ENCODE measurements at places on chromosomes 12 and 14.

DNA sequence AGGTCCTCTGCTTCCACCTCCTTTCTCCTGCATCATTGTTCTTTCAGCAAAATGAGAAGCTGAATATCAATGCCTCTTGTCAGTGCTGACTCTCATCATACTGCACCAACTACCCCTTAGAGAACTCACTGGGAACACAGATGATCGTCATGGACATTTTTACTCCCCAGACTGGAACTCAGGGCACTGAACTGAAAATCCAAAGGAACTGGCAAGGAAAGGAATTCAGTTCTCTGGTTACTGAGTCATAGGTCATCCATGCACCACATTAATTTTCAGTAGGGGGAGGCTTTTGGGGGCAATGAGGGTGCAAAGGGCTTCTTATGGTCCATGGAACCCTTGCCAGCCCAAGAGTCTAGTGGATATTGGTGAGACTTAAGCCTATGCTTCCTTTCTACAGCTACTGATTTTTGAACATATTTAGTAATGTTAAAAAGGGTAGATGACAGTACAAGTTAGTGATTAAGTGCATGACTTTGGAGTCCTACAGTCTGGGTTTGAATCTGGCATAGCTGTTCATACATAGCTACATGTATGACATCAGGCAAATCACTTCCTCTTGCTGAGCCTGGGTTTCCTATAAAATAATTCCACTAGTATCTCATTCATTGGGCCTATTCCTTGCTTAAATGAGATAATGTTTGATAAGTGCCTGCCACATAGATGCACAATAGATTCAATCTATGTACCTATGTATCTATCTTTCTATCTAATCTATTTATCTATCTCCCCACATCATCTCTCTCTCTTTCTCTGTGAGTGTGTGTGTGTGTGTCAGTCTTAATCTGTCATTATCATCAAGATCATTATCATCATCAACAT lies 29.2 kb downstream of the BBS10 start:
- no peak for DNase-seq

- DNase-seq: no peak
These were observed 152.1 kb downstream of the GALC start for GRCh38 chr14:87840906-87841305.

GRCh38 chr14:42523666-42524065 lies 917.0 kb downstream of the LRFN5 start:
- DNase-seq: no peak

GRCh38 chr12:75655315-75655806 lies 144.0 kb upstream of the KRR1 start:
- no peak for DNase-seq

GRCh38 chr14:78091361-78091760 lies 78.8 kb upstream of the NRXN3 start:
- DNase-seq: no peak

DNA sequence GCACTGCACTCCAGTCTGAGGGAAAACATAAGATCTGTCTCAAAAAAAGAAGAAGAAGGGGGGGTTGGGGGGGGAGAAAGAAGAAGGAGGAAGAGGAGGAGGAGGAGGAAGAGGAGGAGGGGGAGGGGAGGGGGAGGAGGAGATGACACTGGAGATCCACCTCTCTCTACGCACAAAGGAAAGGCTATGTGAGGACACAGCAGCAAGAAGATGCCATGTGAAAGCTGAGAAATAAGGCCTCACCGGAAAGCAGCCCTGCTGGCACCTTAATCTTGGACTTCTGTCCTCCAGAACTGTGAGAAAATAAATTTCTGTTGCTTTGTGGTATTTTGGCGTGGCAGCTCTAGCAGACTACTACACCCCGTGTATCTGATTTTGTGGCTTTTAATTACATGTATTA lies 477.9 kb downstream of the MED13L start:
- DNase-seq: no peak

- DNase-seq: no peak
These were observed 77.1 kb downstream of the RASSF9 start for GRCh38 chr12:85759091-85759490.

GRCh38 chr14:77848031-77848430 lies 48.1 kb downstream of the ADCK1 start:
- DNase-seq: no peak

- no peak for DNase-seq
These were observed 33.9 kb upstream of the NAV3 start for GRCh38 chr12:77796775-77797174.

GRCh38 chr12:64814432-64814831 lies 10.0 kb upstream of the TBC1D30 start:
- DNase-seq: no peak

- DNase-seq: no peak
These were observed 17.5 kb downstream of the MTRFR start for GRCh38 chr12:123250471-123251383.

DNA sequence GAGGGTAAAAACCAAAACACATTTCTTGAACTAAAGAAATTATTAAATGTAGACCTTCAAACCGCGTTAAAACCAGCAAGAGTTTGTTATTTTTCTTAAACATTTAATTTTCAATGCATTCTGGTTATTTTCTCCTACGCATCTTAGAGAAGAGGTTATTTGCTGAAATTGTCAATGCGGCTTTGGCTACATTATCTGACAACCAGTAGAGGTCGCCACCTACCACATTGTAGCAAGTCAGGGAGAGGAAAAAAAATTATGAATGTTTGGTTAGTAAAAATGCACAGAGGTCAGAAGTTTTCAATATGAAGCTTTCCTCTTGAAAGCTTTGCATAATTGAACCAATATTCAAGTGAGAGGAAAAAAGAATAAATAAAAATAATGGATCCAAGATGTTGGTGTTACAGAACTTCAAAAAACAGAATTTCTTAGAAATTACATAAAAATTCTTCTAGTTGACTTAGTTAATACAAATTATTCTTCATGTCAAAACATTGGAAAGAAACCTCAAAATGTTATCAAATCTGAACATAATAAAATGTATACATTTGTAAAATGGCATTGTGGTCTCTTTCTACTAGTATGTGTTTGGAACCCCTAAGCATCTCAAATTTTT lies 159.4 kb upstream of the TMTC2 start:
- no peak for DNase-seq

GRCh38 chr14:97544571-97544970 lies 747.4 kb downstream of the VRK1 start:
- no peak for DNase-seq

GRCh38 chr14:54794159-54794558 lies 108.5 kb downstream of the GCH1 start:
- DNase-seq: no peak

- DNase-seq: no peak
These were observed 65.1 kb downstream of the PLEKHG3 start for GRCh38 chr14:64769096-64770020.

DNA sequence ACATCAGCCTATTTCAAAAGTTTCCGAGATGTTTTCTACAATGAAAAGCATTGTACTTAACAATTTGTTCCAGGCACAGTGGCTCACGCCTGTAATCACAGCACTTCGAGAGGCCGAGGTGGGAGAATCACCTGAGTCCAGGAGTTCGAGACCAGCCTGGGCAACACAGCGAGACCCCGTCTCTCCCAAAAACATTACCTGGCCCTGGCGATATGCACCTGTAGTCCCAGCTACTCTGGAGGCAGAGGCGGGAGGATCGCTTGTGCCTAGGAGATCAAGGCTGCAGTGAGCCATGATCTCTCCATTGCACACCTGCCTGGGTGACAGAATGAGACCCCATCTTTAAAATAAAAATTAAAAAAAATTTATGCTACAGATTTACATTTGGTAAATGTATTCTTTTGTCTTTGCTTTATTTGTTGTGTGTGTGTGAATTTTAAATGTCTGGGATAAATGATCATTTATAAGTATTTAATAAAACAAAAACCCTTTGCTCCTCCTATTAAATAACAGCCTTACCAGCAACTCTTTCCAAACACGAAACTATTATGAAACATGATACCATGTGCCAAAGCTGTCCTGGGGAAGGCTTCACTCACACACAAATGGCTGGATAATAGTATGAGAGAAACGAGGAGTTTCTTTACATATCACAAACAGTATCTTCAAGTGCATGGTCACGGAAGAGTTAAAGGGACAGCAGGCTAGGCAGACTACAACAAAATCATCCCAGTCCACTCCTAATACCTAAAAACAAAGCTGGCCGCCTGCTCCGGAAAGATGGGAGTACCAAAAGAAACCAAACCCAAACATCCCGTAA lies 1.1 kb downstream of the ATXN3 start:
- DNase-seq: no peak

GRCh38 chr12:6666211-6666610 lies 3.3 kb upstream of the ING4 start:
- DNase-seq: no peak

- DNase-seq: no peak
These were observed 5.4 kb downstream of the AP1G2 start for GRCh38 chr14:23561873-23562821.

DNA sequence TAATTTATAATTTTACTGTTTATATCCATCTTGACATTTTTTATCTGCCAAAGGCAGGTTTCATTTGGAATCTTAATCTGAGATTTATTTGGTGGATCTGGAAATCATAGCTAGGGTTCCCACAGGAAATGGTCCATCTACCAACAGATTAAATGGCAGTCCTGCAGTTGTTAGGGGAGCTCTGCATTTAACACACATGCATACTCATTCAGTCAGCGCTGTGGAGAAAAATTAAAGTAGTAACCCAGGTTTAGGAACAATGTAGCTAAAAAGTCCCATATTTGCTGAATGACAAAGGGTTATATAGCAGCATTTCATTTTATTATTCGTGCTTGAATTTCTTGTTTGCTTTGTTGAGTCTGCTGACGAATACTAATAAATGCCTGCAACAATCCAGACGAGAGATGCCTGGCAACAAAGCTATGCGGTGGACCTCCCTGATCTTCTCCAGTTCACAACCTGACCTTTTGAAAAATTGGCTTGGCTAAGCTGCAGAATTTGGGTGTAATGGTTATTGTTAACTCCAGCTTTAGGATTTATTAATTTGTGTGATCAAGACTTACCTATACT lies 59.8 kb downstream of the MIPOL1 start:
- DNase-seq: no peak

- DNase-seq: no peak
These were observed 166.7 kb upstream of the SYT1 start for GRCh38 chr12:78697817-78698415.

- DNase-seq: no peak
These were observed 9.9 kb downstream of the SLC5A8 start for GRCh38 chr12:101200145-101200544.

GRCh38 chr14:94584591-94585280 lies 3.5 kb downstream of the SERPINA5 start:
- DNase-seq: no peak

DNA sequence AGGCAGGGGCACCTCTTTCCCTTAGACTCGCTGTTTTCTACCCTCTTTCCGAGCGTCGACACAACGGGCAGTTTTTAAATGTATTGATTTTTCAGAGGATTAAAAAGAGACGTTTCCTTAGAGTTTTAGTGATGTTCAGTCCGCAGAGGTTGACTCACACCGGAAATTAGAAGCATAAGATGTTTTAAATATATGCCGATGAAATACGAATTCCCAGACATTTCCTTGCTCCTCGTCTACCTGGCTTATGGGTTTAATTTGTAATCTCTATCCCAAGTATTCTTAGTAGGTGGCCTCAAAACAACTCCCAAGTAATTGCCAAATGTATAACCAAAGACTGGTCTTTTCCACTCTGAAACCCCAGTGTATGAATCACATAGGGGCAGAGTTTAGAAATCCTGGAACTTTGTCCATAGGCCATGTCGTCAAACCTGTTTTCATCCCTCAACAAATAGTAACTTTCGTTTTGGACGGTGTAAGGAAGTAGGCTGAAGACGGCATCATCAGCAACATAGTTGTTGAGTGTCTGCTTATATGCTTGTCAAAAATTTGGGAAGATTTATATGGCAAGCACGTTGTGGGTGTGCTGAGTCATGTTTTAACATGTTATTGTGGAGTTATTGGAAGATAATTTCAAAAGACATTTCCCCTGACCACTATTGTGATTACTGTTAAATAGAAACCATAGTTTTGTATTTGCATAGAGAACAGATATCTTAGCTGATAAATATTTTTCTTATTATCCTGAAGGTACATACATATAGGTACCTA lies 824 bp downstream of the TBK1 start:
- no peak for DNase-seq

DNA sequence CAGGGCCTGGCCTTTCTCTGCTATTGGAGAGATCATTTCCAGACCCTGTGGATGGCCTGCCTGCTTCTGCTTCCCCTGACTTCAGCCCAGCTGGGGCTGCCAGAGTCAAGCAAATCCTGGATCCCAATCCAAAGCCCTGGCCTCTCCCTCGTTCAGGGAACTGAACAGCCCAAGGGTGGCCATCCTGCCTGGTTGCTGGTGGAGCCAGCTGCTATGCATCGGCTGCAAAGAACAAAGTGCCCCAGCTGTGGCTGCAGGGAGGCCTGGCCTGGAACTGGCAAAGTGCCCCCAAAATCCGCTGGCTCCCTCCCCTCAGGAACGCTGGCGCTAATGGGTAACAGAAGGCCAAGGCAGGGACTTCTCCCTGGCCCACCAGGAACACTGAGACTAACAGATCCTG lies 56.4 kb downstream of the LRRC74A start:
- no peak for DNase-seq

GRCh38 chr12:2431810-2432209 lies 363.0 kb upstream of the FKBP4 start:
- no peak for DNase-seq

DNA sequence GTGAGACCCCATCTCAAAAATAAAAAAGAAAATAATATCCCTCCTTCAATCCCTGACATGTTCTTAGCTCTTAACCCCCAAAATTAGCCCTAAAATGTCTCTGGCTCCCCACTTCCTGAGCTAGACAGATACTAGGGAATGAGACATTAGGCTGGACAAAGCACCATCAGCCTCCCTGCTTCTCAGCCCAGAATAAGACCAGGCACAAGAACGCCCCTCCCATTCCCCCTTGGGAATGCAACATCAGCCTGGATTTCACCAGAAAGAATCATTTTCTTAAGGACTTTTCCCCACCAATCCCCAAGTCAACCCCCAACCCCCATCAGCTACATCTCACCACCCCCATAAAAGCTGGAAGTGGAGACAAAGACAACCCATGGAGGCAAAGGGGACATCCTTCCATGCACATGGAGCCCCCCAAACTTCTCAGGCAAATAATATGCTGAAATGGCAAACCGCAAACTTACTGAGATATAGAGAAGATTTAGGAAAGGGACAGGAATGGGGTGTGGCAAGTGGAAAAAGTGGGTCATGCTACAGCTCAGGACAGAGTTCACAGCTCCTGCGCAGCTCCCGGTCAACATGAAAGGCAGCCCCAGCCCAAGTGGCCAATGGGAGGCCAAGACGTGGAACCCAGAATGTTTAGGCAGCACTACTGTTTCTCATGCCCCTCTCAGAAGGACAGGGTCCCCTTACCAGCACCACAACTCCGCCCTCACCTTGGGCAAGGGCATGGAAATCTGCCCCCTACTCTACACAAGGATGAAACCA lies 2.7 kb downstream of the CHD4 start:
- no peak for DNase-seq

Measured in stimulated activated CD8-positive, alpha-beta memory T cell treated with anti-CD3 and anti-CD28 coated beads, Interleukin-4, amount 100 ng/mL, for 1 hour (primary cell).